Natural killer cell treated with Interleukin-12 subunit alpha and Interleukin-12 subunit beta and Interleukin-15 and Interleukin-18, amount 100 ng/mL, for 72 hours (primary cell): ENCODE measurements at places on chromosomes 1 and 21. TPM values are rescaled to one million over a fixed set of nuclear protein-coding genes. Genes with fewer than 3 reads are reported as not detected.

- peaks cover 24% of the 10 kb centered on the region for H3K27me3 ChIP-seq
- H3K4me1 ChIP-seq: no peaks in the 10 kb centered on the region
- no peak overlapping the region for H3K27ac ChIP-seq
- no peaks in the 10 kb centered on the region for H3K36me3 ChIP-seq
- DNase-seq: no peak
These were observed 128.1 kb upstream of the BCL9 start for GRCh38 chr1:147413110-147413605.

DNA sequence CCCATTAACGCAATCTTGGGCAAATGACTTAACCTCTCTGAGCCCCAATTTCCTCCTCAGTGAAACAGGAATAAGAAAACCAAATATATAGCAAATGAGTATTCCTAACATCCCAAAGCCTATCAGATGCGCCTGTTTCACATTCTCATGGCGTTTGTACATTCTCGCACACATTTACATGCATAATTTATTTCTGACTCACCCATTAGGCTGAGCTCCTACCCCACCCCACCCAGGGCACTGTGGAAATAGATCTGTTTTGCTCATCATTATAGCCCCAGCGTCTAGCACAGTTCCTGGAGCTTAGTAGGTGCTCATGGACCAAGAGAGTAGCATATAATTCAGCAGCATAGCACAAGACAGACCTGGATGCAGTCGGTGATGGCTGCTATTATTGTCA, 146.1 kb upstream of the VANGL1 start:
- H3K4me3 ChIP-seq: no peak overlapping the region
- H3K36me3 ChIP-seq: no peaks in the 10 kb centered on the region
- peaks cover 5% of the 10 kb centered on the region for H3K27me3 ChIP-seq
- no peak for DNase-seq
- H3K4me1 ChIP-seq: no peaks in the 10 kb centered on the region

DNA sequence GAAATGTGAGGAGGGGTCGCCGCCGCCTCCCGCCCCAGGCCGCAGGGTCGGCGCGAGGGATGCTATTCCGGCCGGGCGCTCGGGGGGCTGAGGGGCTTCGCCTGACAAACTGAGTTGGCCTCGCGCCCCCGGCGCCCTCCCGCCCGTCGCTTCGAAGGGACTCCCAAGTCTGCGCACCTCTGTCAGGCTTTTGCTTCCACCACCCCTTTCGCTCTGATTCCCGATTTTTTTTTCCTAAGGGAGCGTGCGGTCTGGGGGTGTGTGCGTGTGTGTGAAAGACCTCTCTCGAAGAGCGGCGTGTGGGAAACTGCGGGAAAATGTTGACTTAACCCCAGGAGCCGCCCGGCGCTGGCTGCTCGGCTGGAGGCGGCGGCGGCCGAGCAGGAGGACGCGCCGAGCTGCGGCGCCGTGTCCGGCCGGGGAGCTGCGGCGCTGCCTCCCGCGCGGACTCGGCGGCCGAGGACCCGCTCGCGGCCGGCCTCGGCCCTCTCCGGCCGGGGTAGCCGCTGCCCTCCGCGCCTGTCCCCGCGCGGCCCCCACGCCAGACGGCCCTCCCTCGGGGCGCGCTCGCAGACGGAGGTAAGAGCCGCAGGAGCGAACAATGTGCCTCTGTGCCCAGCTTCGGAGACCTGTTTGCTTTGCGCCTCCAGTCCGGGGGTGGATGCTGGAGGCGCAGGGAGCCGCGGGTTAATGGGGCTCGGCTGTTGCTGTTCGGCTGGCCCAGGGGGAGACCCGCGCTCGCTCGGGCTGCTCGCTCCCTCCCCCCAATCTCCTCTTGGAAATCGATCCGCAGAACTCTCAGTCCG, 1.1 kb downstream of the ADGRL2 start:
- peaks cover 15% of the 10 kb centered on the region for H3K36me3 ChIP-seq
- no peak overlapping the region for H3K27ac ChIP-seq
- no peak overlapping the region for H3K4me3 ChIP-seq
- no peak for DNase-seq

GRCh38 chr1:77991638-77992037, 12.8 kb upstream of the FUBP1 start:
- H3K27me3 ChIP-seq: no peaks in the 10 kb centered on the region
- no peak overlapping the region for H3K4me3 ChIP-seq
- H3K27ac ChIP-seq: no peak overlapping the region
- H3K36me3 ChIP-seq: no peaks in the 10 kb centered on the region
- DNase-seq: no peak

GRCh38 chr1:58774027-58774426, 9.8 kb downstream of the JUN start:
- no peak for DNase-seq
- peak overlapping the region; percentile 33 for H3K27ac ChIP-seq
- H3K4me1 ChIP-seq: peaks cover 6% of the 10 kb centered on the region
- H3K4me3 ChIP-seq: no peak overlapping the region
- no peaks in the 10 kb centered on the region for H3K36me3 ChIP-seq

Gene LENEP
- total RNA-seq: 4.3 TPM

Gene PYHIN1
- 47.7 TPM for total RNA-seq

Gene DUSP23
- total RNA-seq: 14.4 TPM

GRCh38 chr21:43720539-43721166, 1.7 kb downstream of the PDXK start:
- H3K4me3 ChIP-seq: peak overlapping the region; percentile 70
- H3K27me3 ChIP-seq: no peaks in the 10 kb centered on the region
- no peak for DNase-seq
- no peaks in the 10 kb centered on the region for H3K36me3 ChIP-seq
- H3K4me1 ChIP-seq: peaks cover 27% of the 10 kb centered on the region

Gene PLPPR4
- not detected for total RNA-seq

DNA sequence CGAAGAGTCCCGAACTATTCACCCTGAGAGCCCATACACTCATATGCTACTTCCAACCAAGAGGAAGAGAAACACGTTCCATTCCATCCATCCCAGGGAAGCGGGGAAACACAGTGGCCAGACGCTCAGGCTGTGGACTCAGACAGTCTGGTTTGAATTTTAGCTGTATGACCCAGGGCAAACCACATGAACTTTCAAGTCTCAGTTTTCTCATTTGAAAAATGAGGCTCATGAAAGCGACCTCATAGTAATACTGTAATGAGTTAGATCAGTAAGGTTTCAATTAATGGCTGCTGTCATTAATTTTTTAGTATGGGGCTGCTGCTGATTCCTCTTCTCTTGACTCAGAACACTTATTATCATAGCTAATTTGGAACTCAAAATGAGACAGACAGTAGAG, 1.5 kb downstream of the FCRL4 start:
- peaks cover 7% of the 10 kb centered on the region for H3K27me3 ChIP-seq
- H3K27ac ChIP-seq: no peak overlapping the region
- H3K36me3 ChIP-seq: no peaks in the 10 kb centered on the region
- peaks cover 25% of the 10 kb centered on the region for H3K4me1 ChIP-seq

DNA sequence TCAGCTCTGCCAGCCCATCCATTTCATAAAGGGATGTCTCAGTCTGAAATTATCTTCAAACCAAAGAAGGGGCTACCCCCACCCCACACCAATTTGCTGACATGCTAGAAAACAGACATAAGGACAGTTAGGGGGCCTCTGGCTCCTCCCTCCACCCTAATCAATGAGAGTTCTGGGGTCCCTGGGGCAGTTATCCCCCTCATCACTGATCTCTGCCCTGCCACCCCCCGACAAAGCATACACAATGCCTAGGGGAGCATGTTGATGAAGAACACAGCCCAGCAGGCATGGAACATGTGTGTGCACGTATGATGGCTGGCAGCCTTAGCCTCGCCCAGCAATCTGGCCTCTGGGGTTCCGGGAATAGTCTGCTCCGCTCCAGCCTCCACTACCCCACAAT, 58.9 kb downstream of the RHBG start:
- H3K4me1 ChIP-seq: peaks cover 6% of the 10 kb centered on the region
- H3K27me3 ChIP-seq: peaks cover 89% of the 10 kb centered on the region
- no peak overlapping the region for H3K4me3 ChIP-seq
- no peaks in the 10 kb centered on the region for H3K36me3 ChIP-seq
- H3K27ac ChIP-seq: peak overlapping the region; percentile 26

Gene TFF1
- not detected for total RNA-seq

- H3K27me3 ChIP-seq: no peaks in the 10 kb centered on the region
- H3K36me3 ChIP-seq: no peaks in the 10 kb centered on the region
- no peak for DNase-seq
- H3K4me3 ChIP-seq: peak overlapping the region; percentile 82
- H3K4me1 ChIP-seq: peaks cover 37% of the 10 kb centered on the region
- peak overlapping the region; percentile 51 for H3K27ac ChIP-seq
These were observed 929 bp upstream of the FOXJ3 start for GRCh38 chr1:42335809-42336518.

- DNase-seq: no peak
- no peaks in the 10 kb centered on the region for H3K27me3 ChIP-seq
- H3K27ac ChIP-seq: no peak overlapping the region
- H3K4me3 ChIP-seq: no peak overlapping the region
- H3K36me3 ChIP-seq: no peaks in the 10 kb centered on the region
These were observed 5.0 kb upstream of the DDOST start for GRCh38 chr1:20666146-20666545.

- no peaks in the 10 kb centered on the region for H3K27me3 ChIP-seq
- DNase-seq: no peak
- no peaks in the 10 kb centered on the region for H3K4me1 ChIP-seq
- no peaks in the 10 kb centered on the region for H3K36me3 ChIP-seq
- no peak overlapping the region for H3K4me3 ChIP-seq
- H3K27ac ChIP-seq: no peak overlapping the region
These were observed 500.6 kb downstream of the LTN1 start for GRCh38 chr21:28492127-28492526.

DNA sequence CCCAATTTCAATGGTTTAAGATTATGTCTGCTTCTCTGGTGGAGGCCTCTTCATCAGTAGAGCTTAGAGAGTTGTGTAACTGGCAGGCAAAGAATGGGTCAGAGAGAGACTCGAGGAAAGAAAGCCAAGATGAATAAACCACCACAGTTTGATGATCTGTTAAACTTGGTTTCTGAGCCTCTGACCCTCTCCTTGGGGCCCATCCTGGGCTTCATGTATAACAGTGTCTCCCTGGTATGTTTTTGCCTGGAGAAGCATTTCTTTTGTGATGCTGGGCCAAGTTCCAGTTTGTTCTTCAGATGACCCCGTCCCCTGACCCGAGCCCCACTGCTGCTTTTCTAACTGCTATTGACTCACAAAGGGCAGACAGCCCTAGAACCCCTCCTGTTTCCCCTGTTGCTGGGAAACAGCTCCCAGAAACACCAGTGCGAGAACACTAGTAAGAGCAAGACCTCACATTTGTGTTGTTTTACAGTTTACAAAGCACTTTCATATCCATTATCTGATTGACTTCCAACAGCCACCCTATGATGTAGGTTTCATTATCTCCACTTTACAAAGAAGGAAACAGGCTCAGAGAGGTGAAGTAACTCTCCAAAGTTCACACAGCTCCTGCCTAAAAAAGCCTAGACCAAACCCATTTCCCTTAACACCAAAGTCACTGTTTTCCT, 9.0 kb downstream of the CD2 start:
- peak overlapping the region; percentile 92 for H3K4me3 ChIP-seq
- H3K27me3 ChIP-seq: no peaks in the 10 kb centered on the region
- H3K4me1 ChIP-seq: peaks cover 67% of the 10 kb centered on the region

GRCh38 chr1:214840356-214840755, 237.4 kb downstream of the CENPF start:
- no peaks in the 10 kb centered on the region for H3K27me3 ChIP-seq
- no peak overlapping the region for H3K4me3 ChIP-seq
- no peak overlapping the region for H3K27ac ChIP-seq
- H3K36me3 ChIP-seq: no peaks in the 10 kb centered on the region
- H3K4me1 ChIP-seq: no peaks in the 10 kb centered on the region

DNA sequence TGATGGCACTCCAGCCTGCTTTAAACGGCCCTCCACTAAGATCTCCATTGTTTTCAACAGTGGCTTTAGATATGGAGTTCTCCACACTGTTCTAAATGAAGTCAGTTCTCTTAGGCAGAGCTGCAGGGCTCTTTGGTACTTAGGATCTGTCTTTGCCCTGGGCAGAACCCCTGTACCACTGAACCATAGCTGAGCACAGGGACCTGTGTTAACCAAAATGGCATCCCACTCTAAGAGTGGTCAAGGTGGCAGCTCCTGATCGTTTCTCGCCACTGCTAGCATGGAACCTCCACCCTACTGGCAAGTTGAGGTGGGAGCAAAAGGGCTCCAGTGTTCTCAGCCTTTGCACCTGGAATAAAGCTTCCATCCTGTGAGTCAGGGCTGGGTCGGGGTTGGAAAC, 186.7 kb downstream of the TM2D1 start:
- H3K27ac ChIP-seq: no peak overlapping the region
- no peaks in the 10 kb centered on the region for H3K27me3 ChIP-seq
- no peak overlapping the region for H3K4me3 ChIP-seq
- no peaks in the 10 kb centered on the region for H3K36me3 ChIP-seq
- DNase-seq: no peak

Gene TNFRSF9
- total RNA-seq: 126 TPM
